ENCODE measurements at places on chromosomes 2 and 18. TPM values are rescaled to one million over a fixed set of nuclear protein-coding genes. Genes with fewer than 3 reads are reported as not detected.

The GDF7 gene
- under 0.01 TPM for total RNA-seq

The CYTIP gene
- total RNA-seq: 0.16 TPM

The PSTPIP2 gene
- total RNA-seq: 2.7 TPM

The RAB11FIP5 gene
- total RNA-seq: 25.8 TPM

The NT5DC4 gene
- total RNA-seq: not detected

The TDRD15 gene
- not detected for total RNA-seq

The SLC23A3 gene
- 0.63 TPM for total RNA-seq

The KCNIP3 gene
- total RNA-seq: 1.6 TPM

The AQP12B gene
- not detected for total RNA-seq

The GBX2 gene
- total RNA-seq: not detected

The EFR3B gene
- 0.26 TPM for total RNA-seq

The SLC39A6 gene
- 80.1 TPM for total RNA-seq

The ANKRD36C gene
- total RNA-seq: 24.7 TPM

The ARHGAP28 gene
- total RNA-seq: 5.0 TPM

The CHST9 gene
- not detected for total RNA-seq

The ABCG5 gene
- total RNA-seq: not detected

The ASIC4 gene
- total RNA-seq: 0.16 TPM

The DYNAP gene
- not detected for total RNA-seq

The ASB18 gene
- total RNA-seq: not detected

The GPC1 gene
- 61.6 TPM for total RNA-seq

The FOXI3 gene
- total RNA-seq: not detected

The INO80C gene
- 4.4 TPM for total RNA-seq

The GALR1 gene
- not detected for total RNA-seq

The NGEF gene
- total RNA-seq: 11.2 TPM

The ANKRD30BL gene
- total RNA-seq: not detected

The GKN1 gene
- not detected for total RNA-seq
